Neural crest cell (in vitro differentiated cells): ENCODE measurements at places on chromosomes 7 and 10. TPM values are rescaled to one million over a fixed set of nuclear protein-coding genes. Genes with fewer than 3 reads are reported as not detected.

ARPC1B gene
- total RNA-seq = 67.7 and 71.6 TPM in 2 replicates

NME8 gene
- not detected in 2 replicates for total RNA-seq

NYAP1 gene
- 4.8 and 5.2 TPM in 2 replicates for total RNA-seq

FAM24B gene
- total RNA-seq = not detected in 2 replicates

GTF2IRD2 gene
- 19.4 and 19.9 TPM in 2 replicates for total RNA-seq

DNA sequence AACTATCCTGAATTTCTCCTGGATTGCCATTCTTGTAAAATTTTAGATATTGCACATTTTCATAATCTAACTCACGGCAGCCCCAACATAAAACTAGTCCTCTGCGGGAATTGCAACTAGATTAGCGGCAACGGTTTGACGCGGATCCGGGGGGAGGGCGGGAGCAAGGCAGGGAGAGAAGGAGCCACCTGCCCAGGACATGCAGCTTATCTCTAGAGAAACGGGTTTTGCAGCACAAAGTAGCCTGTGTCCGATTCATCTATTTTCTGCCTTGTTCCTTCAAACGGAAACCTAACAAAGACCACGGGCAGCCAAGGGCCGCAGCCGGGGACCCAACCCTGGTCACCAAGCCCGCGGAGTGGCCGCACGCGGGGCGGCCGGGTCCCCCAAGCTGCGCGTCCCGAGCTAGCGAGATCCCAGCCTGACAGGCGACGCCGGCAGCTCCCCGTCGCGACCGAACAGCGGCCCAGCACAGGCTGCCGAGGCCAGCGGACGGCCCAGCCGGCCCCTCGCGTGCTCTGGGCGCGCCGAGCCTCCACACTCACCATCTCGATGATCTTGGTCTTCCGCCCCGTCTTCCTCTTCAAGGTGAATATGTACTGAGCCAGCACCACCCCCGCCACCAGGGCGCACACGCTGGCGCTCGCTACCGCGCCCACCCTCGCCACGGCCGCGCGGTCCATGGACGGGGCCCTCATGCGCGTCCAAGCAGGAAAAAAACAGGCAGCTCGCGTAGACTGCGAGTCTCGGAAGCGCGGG is at the start of gene NT5C3A:
Gene NT5C3A (minus strand): TSS at position 754 of the 759 bp plus-strand sequence. CDS start 71 bp downstream, at position 683.
- H3K4me1 ChIP-seq = peaks cover 39% of the 10 kb centered on the region
- H3K27me3 ChIP-seq = no peaks in the 10 kb centered on the region
- DNase-seq = no peak
- H3K27ac ChIP-seq = peak within 1 kb of the TSS; percentile 96
- peaks cover 20% of the 10 kb centered on the region for H3K36me3 ChIP-seq

DNA sequence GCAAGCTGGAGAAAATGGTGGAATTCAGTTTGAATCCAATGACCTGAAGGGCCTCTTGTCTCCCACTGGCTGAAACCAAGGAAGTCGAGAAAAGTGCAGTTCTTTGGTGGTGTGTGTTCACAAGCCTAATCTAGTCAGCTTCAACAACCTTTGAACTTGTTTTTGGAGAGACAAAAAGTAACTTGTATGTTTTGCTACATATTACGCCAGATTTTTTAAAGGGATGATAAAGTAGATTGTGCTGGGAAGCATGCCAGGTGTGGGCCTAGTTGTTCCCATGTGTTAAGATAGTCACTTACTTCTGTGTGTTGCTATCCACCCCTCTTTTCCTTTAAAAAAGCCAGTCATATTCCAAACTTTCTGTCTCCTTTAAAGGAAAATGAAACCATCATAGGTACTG is 79.7 kb upstream of the FAM3C start:
- no peak for DNase-seq
- H3K4me3 ChIP-seq = no peak overlapping the region
- no peak overlapping the region for H3K27ac ChIP-seq
- peaks cover 26% of the 10 kb centered on the region for H3K4me1 ChIP-seq

DNA sequence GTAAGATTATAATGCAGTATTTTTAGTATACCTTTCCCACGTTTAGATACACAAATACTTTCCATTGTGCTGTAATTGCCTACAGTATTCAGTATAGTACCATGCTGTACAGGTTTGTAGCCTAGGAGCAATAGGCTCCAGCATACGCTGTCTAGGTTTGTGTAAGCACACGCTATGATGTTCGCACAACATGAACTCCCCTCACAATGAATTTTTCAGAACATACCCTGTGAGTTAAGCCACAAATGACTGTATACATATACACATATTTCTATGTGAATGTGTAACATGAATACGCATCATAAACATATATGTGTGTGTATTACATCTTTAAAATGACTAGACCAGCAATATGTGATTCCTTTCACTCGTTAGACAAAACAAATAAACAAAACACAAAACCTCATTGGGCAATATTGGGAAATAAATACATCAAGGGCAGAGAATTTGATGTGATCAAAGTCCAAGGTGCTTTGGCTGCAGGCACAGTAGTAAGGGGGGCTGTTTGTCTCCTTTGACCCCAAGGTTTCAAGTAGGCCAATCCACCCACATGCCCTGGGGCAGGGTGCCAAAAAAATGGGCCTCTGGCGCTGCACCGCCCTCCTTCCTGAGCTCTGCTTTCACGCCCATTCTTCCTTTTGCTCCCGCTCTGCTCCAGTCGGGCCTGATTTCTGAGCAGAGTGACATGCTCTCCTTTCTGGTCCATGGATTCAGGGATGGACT is 33.9 kb downstream of the CHN2 start:
- no peak overlapping the region for H3K27ac ChIP-seq
- H3K36me3 ChIP-seq = no peaks in the 10 kb centered on the region
- no peak for DNase-seq
- H3K4me1 ChIP-seq = peaks cover 14% of the 10 kb centered on the region

DNA sequence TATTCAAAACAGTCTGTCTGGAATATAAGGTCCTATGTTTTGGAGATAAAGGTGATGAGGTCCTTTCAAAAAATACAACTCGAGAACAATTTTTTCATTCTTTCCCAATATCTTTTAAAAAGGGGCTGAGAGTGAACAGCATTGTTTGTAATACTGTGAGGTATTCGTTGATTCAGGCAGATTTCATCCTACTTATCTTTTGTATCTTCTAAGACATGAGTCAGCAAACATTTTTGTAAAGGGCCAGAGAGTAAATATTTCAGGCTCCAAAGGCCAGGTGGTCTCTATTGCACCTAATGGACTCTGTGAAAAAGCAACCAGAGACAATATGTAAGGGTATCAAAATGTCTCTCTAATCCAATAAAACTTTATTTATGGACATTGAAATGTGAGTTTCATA is 8.1 kb upstream of the ANK3 start:
- no peak for DNase-seq
- no peaks in the 10 kb centered on the region for H3K4me1 ChIP-seq
- no peaks in the 10 kb centered on the region for H3K27me3 ChIP-seq
- no peak overlapping the region for H3K4me3 ChIP-seq
- H3K36me3 ChIP-seq = no peaks in the 10 kb centered on the region

GRCh38 chr10:95650232-95650631 is 6.3 kb downstream of the ALDH18A1 start:
- DNase-seq = no peak
- H3K36me3 ChIP-seq = peaks cover 57% of the 10 kb centered on the region
- H3K4me3 ChIP-seq = no peak overlapping the region
- H3K27ac ChIP-seq = no peak overlapping the region

DNA sequence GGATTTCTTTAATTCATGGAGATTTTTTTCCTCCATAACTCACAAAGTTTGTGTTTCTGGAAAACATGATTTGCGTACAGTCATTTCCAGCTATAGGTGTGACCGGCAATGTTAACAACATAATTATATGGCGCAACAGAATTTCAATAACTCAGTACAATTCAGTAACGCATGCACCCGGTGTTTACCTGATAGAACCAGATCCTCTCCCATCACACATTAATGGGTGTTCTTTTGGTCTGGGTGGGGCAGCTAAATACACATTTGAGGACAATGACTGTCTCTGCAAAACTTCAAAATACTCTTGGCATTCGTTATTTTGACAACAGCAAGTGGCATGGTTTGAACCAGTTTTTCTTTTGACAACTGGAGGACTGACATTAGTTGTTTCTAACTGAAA is 102.3 kb downstream of the KLF6 start:
- DNase-seq = no peak
- H3K4me1 ChIP-seq = peaks cover 11% of the 10 kb centered on the region
- H3K27me3 ChIP-seq = no peaks in the 10 kb centered on the region
- H3K27ac ChIP-seq = no peak overlapping the region
- H3K36me3 ChIP-seq = no peaks in the 10 kb centered on the region

GRCh38 chr7:66886152-66886551 is 34.9 kb upstream of the TMEM248 start:
- no peak overlapping the region for H3K4me3 ChIP-seq
- H3K4me1 ChIP-seq = no peaks in the 10 kb centered on the region
- DNase-seq = no peak
- no peaks in the 10 kb centered on the region for H3K27me3 ChIP-seq
- H3K36me3 ChIP-seq = peaks cover 3% of the 10 kb centered on the region

DNA sequence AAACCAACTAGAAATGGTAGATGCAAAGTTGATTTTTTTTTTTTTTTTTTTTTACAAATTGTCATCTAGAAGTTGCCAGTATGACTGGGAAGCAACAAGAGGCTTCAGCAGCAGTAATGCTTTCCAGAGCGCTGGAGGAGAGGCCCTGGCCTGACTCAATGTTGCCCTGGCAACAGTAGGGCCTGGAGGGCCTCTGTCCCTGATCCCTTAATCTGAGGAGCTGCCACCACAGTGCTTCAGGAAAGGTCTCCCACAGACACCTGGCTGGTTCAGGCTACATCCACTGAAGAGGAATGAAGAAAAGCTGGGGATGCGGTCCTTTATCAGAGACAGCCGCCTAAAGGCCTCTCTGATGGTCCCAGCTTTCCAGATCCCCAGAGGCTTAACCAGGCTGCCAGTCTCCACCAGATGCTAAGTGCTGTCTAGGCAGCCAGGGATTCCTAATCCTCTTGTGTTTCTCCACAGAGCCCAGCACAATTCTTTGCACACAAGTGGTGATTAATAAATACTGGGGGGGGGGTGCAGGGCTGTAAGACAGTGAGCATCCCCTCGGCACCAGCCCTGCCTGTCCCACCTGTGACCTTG is 33.7 kb downstream of the ZNF777 start:
- no peaks in the 10 kb centered on the region for H3K27me3 ChIP-seq
- no peaks in the 10 kb centered on the region for H3K4me1 ChIP-seq
- DNase-seq = no peak
- no peak overlapping the region for H3K27ac ChIP-seq

GRCh38 chr7:32037650-32038198 is 32.5 kb downstream of the PDE1C start:
- no peak for DNase-seq
- no peak overlapping the region for H3K4me3 ChIP-seq
- H3K27me3 ChIP-seq = no peaks in the 10 kb centered on the region

DNA sequence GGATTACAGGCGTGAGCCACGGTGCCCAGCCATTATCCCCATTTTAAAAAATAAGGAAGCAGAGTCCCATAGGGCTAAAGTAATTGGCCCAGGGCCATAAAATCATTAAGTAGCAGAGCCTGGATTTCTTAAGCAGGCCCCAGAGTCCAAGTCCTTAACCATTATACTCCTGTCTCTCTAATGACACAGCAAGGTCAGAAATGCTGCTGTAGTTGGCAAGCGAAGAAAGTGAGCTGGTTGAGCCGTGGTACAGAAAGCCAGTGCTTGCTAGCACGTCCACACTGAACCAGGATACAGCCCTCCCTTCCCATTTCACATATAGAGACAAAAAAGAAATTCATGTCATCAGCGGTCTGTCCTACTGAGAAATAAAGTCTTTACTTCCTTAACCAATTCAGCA is 562.7 kb downstream of the GALNT17 start:
- no peak overlapping the region for H3K4me3 ChIP-seq
- H3K4me1 ChIP-seq = peaks cover 22% of the 10 kb centered on the region
- DNase-seq = no peak
- H3K27ac ChIP-seq = no peak overlapping the region

DNA sequence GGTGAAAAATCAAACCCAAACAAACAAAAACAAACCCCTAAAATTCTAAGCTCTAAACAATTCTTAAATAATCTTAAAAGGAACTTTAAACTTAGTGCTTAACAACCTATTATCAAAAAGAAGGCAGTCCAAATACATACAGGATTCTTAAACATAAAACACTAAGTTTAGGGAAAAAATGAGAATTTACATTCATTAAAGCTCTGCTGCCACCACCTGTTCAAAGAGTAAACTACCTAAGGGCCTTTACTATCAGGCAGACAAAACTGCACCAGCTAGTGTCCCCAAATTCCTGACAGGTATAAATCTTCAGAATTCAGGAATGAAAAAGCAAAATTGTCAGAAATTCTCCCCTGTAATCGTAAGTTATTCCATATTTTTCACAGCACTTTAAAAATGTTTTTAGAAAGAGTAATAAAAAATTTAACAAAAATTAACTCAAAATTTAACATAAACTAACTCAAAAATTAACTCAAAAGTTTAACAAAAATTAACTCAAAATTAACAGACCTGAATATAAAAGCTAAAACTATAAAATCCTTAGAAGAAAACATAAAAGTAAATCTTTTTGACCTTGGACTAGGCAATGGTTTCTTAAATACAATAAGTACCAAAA is 55.1 kb downstream of the PDZD8 start:
- H3K36me3 ChIP-seq = peaks cover 3% of the 10 kb centered on the region
- H3K4me1 ChIP-seq = peaks cover 5% of the 10 kb centered on the region
- no peak for DNase-seq
- H3K27me3 ChIP-seq = no peaks in the 10 kb centered on the region
- no peak overlapping the region for H3K4me3 ChIP-seq

DNA sequence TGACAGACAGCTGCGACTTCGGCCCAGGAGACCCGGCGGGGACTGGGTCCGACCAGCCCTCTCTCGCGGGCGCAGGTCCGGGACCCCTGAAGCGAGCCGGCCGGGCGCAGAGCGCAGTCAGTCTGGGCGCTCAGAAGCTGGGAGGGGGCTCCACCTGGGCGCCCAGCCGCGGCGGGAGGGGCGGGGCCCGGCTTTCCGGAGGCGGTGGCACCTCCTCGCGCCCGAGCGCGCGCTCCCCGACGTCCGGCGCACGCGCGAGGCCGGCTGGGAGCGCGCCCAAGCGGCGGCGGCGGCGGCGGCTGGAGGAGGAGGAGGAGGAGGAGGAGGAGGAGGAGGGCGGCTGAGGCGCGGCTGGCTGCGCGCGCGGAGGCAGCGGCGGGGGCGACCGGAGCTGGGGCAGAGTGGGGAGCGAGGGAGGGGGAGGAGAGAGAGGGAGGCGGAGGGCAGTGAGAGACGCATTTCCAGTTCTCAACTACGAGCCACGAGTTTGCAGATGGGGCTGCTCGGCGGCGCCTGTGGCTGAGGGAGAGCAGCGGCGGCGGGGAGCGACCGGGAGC is at the start of gene PALS2:
Gene PALS2 (plus strand): TSS at position 456 of the 557 bp plus-strand sequence. CDS start 50,216 bp downstream, outside the sequence.
- no peaks in the 10 kb centered on the region for H3K36me3 ChIP-seq
- H3K4me3 ChIP-seq = peak within 1 kb of the TSS; percentile 95
- H3K4me1 ChIP-seq = peaks cover 23% of the 10 kb centered on the region
- peaks cover 47% of the 10 kb centered on the region for H3K27me3 ChIP-seq

DNA sequence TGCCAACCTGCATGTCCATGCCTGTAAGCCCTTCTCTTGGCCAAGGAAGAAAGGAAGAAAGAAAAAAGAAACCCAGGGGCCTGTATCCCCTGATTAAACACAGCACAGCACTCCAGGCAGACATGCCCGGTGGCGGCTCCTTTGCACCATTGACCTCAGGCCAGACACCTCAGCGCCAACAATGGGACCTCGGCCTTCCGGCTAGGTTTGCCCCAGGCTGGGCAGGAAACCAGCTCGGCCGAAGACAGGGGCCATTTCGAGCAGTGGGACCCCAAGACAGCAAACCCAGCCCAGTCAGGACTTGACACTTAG is 2.8 kb downstream of the HOXA10 start:
- H3K36me3 ChIP-seq = peaks cover 2% of the 10 kb centered on the region
- peak overlapping the region; percentile 22 for H3K4me3 ChIP-seq
- no peak overlapping the region for H3K27ac ChIP-seq
- peaks cover 13% of the 10 kb centered on the region for H3K4me1 ChIP-seq
- peaks cover 93% of the 10 kb centered on the region for H3K27me3 ChIP-seq
